ENCODE measurements at places on chromosomes 16 and 17. TPM values are rescaled to one million over a fixed set of nuclear protein-coding genes. Genes with fewer than 3 reads are reported as not detected.

Gene EMC6
- total RNA-seq: 32.9 TPM

DNA sequence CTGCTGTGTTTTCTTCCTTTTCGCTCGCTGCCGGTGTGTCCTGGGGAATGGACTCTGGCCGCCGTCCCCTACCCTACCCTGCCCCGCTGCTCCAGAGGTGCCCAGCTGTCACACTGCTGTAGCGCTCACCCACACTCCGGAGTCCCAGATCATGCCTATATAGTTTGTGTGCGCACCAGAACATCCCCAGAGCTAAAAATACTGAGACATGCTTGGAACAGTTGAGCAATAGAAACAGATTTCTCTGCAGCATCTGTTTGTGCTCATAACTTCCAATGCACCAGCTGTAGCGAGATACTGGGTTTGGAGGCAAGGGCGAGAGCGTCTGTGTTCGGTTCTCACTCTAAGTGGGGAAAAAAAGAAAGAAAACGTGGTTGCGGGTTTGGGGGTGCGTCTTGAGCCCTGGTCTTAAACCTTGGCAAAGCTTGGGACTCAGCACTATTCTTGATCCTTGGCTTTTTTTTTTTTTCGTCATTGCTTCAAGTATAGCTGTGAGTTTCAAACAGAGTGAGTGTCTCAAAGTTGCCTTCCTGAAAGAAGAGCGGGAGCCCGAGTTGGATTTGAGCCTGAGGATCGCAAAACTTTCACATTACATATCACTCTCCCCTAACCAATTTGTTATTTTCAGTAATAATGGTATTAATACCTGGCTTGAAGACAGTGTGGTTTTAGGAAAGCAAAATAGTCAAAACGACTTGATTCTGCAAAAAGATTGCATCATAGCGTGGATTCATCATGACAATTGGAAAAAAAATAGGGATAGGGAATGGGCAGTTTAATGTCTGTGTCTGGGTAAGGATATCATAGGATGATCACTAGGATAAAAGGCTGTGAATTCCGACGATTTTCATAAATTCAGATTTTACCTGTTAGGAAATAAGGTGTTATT lies 621 bp downstream of the KCNJ2 start:
- H3K27ac ChIP-seq: peak overlapping the region; percentile 91
- H3K4me3 ChIP-seq: peak overlapping the region; percentile 73
- H3K36me3 ChIP-seq: peaks cover 7% of the 10 kb centered on the region
- H3K4me1 ChIP-seq: peaks cover 15% of the 10 kb centered on the region
- no peaks in the 10 kb centered on the region for H3K27me3 ChIP-seq

DNA sequence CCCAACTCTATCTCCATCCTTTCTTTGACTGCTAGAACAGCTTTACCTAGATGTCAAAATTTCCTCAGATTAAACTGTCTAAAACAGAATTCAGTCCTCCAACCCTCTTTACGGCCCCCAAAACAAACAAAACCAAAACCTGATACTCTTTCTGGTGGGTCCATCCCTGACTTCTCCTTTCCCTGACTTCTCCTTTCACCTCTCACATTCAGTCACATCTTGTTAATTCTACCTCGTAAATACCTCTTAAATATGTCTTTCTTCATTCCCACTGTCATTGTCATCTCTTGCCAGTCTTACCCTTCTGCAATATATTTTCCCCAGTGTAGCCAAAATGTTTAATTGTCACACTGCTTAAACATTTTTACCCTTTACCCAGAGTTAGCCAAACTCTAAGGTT lies 4.6 kb downstream of the PPM1E start:
- DNase-seq: no peak
- H3K4me3 ChIP-seq: no peak overlapping the region
- no peaks in the 10 kb centered on the region for H3K36me3 ChIP-seq
- H3K27ac ChIP-seq: no peak overlapping the region
- peaks cover 17% of the 10 kb centered on the region for H3K4me1 ChIP-seq

DNA sequence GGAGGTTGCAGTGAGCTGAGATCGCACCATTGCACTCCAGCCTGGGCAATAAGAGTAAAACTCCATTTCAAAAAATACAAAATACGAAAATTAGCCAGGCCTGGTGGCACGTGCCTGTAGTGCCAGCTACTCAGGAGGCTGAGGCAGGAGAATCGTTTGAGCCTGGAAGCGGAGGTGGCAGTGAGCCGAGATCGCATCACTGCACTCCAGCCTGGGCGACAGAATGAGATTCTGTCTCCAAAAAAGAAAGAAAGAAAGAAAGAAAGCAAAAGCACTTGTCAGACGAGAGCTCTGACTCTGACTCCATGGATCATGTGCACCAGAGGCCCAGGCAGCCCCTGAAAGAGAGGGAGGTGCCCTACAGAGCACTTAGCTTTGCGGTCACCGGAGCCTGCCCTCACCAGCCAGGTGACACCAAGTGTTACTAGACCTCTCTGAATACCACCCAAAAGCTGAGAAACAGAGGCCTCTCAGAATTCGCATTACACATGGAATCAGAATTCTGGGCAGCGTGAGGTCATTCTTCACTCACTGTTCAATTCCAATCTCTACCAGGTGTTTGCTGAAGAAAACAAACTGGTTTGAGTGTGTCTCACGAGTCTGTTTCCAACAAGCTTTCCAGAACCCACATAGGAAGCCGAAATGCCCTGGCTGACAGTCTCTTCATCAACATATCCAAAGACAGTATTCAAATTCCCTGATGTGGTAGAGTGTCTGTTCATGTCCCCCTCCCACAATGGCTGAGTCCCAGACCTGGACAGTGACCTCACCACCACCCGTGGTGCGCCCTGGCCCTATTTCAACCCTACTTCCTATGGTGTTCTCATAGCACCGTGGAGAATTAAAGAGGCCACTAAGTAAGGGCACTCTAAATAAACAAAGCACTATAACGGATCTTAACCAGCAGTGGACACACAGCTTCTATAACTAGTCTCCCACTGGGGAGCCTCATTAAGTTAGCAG lies 1.5 kb downstream of the FLCN start:
- peaks cover 29% of the 10 kb centered on the region for H3K4me1 ChIP-seq
- H3K27ac ChIP-seq: peak overlapping the region; percentile 100
- no peaks in the 10 kb centered on the region for H3K27me3 ChIP-seq
- no peak for DNase-seq

- H3K27me3 ChIP-seq: no peaks in the 10 kb centered on the region
- H3K4me3 ChIP-seq: no peak overlapping the region
- H3K27ac ChIP-seq: no peak overlapping the region
- no peak for DNase-seq
- H3K36me3 ChIP-seq: no peaks in the 10 kb centered on the region
These were observed 63.7 kb upstream of the NLK start for GRCh38 chr17:27978689-27979175.

DNA sequence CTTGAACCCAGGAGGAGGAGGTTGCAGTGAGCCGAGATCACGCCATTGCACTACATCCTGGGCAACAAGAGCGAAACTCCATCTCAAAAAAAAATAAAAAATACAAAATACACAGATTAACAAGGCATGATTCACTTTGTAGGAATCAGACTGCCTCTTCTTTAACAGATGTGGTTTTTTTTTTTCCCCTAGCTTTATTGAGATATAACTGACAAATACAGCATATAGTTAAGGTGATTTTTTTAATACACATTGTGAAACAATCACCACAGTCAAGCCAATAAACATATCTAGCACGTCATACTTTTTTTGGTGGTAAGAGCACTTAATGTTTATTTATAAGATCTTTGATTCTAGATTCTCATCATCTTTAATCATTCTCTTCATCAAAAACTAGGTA lies 87.8 kb downstream of the SPAG9 start:
- H3K4me3 ChIP-seq: no peak overlapping the region
- no peak overlapping the region for H3K27ac ChIP-seq
- no peaks in the 10 kb centered on the region for H3K27me3 ChIP-seq
- peaks cover 19% of the 10 kb centered on the region for H3K36me3 ChIP-seq
- peaks cover 31% of the 10 kb centered on the region for H3K4me1 ChIP-seq
- no peak for DNase-seq

DNA sequence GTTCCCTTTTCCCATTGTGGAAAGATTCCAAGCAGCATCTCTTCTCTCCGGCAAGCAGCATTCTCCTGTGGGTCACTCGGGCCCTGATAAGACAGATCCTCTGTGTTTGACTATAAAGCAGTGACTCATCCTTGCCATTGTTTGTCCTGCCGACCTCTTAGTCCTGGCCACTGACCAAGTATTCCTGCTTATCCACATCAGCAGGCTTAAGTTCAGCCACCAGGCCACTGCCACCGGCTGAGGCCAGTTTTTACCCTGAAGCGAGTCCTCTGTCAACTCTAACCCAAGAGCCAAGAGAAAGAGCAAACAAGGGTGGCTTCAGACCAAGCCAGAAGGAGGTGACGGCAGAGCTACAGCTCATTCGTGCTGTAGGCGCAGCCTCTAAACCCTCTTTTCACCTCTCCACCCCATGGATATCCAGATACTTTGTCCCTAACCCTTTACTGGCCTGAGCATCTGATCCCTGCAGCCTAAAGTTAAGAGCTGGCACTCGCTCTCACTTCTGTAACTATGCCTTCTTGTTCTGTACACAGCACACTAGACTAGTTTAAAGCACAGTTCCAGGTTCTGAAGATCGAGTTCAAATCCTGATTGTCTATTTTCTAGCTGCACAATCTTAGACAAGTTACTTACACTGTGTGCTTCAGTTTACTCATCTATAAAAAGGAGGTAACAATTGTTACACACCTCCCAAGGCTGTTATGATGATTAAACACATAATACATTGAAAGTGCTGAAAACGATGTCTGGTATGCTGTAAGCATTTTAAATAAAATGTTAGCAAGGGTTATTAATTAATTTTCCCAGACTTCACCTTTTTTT lies 31.0 kb downstream of the SOX9 start:
- no peaks in the 10 kb centered on the region for H3K27me3 ChIP-seq
- H3K36me3 ChIP-seq: no peaks in the 10 kb centered on the region
- H3K4me3 ChIP-seq: no peak overlapping the region
- H3K4me1 ChIP-seq: peaks cover 12% of the 10 kb centered on the region
- DNase-seq: no peak

DNA sequence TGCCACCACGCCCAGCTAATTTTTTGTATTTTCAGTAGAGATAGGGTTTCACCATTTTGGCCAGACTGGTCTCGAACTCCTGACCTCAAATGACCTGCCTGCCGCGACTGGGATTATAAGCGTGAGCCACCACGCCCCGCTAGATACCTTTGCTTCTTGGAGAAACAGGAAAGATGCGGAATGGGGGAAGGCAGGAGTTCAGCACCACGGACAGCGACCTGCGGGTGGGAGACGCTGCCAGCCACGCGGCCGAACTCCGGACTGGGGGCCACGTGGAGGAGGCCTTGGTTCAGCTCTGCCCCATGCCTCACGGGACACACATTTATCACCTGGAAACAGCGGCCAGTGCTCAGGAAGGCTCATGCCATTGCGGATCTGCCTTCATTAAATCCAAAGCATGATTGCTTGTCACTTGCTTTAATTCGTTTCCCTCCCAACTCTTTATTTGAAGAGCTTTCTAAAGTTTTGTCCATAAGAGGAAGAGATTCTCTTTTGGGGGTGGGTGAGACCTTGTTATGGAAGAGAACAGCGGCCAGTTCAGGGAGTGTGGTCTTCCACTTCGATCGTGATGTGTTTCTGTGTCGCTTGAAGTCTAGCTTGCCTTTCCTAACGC lies 219.9 kb downstream of the ENGASE start:
- no peak overlapping the region for H3K4me3 ChIP-seq
- no peaks in the 10 kb centered on the region for H3K4me1 ChIP-seq
- H3K27ac ChIP-seq: no peak overlapping the region

DNA sequence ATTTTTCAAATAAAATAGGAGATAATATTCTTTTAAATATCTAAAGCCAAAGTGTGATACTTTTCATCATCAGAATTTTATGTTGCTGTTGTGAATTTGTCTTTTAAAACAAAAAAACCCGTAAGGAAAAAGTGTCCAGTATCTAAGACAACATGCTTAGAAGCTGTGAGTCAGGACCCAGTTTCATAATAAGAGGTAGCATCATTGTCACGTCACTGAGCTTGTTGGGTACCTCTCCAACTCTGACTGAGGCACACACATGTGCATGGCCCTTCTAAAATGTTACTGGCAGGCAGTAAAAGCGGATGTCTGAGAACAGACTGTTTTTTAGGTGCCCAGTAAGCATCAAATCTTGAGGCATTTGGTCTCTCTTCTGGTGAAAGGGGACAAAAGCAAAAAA lies 2.5 kb downstream of the CIAPIN1 start:
- no peak for DNase-seq
- H3K4me1 ChIP-seq: peaks cover 31% of the 10 kb centered on the region
- H3K27ac ChIP-seq: no peak overlapping the region
- no peaks in the 10 kb centered on the region for H3K27me3 ChIP-seq

GRCh38 chr16:56005958-56006357 lies 130.8 kb upstream of the CES5A start:
- no peak overlapping the region for H3K27ac ChIP-seq
- no peaks in the 10 kb centered on the region for H3K36me3 ChIP-seq
- H3K4me3 ChIP-seq: no peak overlapping the region
- H3K4me1 ChIP-seq: no peaks in the 10 kb centered on the region
- H3K27me3 ChIP-seq: peaks cover 2% of the 10 kb centered on the region
- no peak for DNase-seq

GRCh38 chr16:52709306-52709705 lies 162.4 kb upstream of the TOX3 start:
- no peaks in the 10 kb centered on the region for H3K27me3 ChIP-seq
- H3K36me3 ChIP-seq: no peaks in the 10 kb centered on the region
- H3K27ac ChIP-seq: no peak overlapping the region
- no peak for DNase-seq
- H3K4me1 ChIP-seq: no peaks in the 10 kb centered on the region

GRCh38 chr17:5665164-5665563 lies 80.9 kb upstream of the NLRP1 start:
- H3K27ac ChIP-seq: no peak overlapping the region
- H3K4me1 ChIP-seq: no peaks in the 10 kb centered on the region
- H3K4me3 ChIP-seq: no peak overlapping the region

GRCh38 chr17:14557480-14557879 lies 256.6 kb downstream of the HS3ST3B1 start:
- H3K27ac ChIP-seq: no peak overlapping the region
- no peak overlapping the region for H3K4me3 ChIP-seq
- no peaks in the 10 kb centered on the region for H3K27me3 ChIP-seq
- no peaks in the 10 kb centered on the region for H3K4me1 ChIP-seq
- H3K36me3 ChIP-seq: no peaks in the 10 kb centered on the region
- DNase-seq: no peak

- DNase-seq: no peak
- no peaks in the 10 kb centered on the region for H3K4me1 ChIP-seq
- no peak overlapping the region for H3K4me3 ChIP-seq
- no peaks in the 10 kb centered on the region for H3K27me3 ChIP-seq
- no peak overlapping the region for H3K27ac ChIP-seq
These were observed 165.4 kb downstream of the AIPL1 start for GRCh38 chr17:6269478-6269877.

- H3K27ac ChIP-seq: no peak overlapping the region
- no peaks in the 10 kb centered on the region for H3K4me1 ChIP-seq
- H3K4me3 ChIP-seq: no peak overlapping the region
- no peaks in the 10 kb centered on the region for H3K36me3 ChIP-seq
- no peak for DNase-seq
These were observed 95.5 kb upstream of the ZNF469 start for GRCh38 chr16:88287219-88287618.
